ENCODE measurements at places on chromosomes 2 and 18. TPM values are rescaled to one million over a fixed set of nuclear protein-coding genes. Genes with fewer than 3 reads are reported as not detected.
A peak's percentile ranks its signal among the peaks of the same experiment; 100 is the strongest.

- ATAC-seq: no peak
Observed at GRCh38 chr2:140248623-140249022, 1468.4 kb upstream of the NXPH2 start.

DNA sequence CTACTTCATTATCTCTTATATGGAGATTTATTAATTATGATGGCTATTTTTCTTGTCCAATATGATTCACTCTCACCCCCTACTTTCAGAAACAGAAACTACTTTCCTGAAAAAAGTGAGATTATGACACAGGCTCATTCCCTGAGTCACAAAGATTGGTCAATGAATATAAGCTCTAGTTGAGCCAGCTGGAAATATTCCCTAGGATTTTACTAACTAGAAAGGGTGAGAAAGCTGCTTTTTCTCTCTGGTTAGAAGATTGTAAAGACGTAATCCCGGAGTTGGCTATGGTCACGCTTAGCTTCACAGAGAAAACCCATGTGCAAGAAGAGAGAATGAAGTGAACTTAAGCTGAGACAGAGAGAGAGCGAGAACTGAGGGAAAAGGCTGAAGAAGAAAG lies 223.7 kb upstream of the SMAD7 start:
- ATAC-seq: no peak

- ATAC-seq: no peak
Observed at GRCh38 chr2:179243046-179243445, 21.6 kb downstream of the SESTD1 start.

- peak; percentile 93 for ATAC-seq
Observed at GRCh38 chr18:23143016-23143814, 7.9 kb downstream of the CABLES1 start.

GRCh38 chr2:177029501-177029900 lies 183.1 kb upstream of the HNRNPA3 start:
- no peak for ATAC-seq

GRCh38 chr2:66032226-66032775 lies 402.6 kb upstream of the MEIS1 start:
- ATAC-seq: no peak

DNA sequence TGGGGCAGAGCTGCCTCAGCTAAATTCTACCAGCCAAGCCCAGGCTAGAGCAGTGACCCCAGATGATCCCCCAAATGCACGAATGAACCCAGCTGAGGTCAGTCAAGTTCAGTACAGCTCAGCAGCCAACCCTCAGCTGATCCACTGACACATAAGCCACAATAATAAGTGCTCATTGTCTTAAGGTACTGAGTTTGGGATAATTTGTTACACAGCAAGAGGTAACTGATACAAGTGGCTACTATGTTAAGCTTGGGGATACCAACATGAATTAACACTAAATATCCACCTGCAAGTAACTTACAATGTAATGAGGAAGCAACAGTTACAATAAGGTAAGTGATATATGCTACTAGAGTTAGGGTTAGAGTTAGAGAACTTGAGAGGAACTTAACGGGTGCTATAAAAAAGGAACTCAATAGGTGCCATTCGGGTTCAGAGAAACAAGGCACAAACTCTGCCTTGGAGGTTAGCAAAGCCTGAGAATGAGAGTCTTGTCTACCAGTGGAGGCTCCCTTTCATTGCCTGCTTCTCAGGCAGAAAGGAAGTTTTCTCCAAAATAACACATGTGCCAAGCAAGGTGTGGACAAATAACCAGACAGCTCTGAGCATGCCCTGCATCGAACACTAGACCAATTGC lies 189.4 kb downstream of the ARL4C start:
- no peak for ATAC-seq

GRCh38 chr18:48318436-48318835 lies 90.7 kb downstream of the ZBTB7C start:
- peak; percentile 6 for ATAC-seq

Gene PMS1
- 12.8 TPM for total RNA-seq

Gene EGR4
- total RNA-seq: not detected

Gene GPR39
- 1.4 TPM for total RNA-seq

Gene ADAM23
- 16.3 TPM for total RNA-seq

Gene PXDN
- total RNA-seq: 7.1 TPM

Gene DPP4
- total RNA-seq: 0.56 TPM
